ENCODE measurements at places on chromosomes 4 and X.

GRCh38 chr4:8244001-8244757 is 25.4 kb upstream of the HTRA3 start:
- DNase-seq = no peak

- DNase-seq = no peak
These were observed 105.9 kb downstream of the IL1RAPL1 start for GRCh38 chrX:28693101-28693500.

DNA sequence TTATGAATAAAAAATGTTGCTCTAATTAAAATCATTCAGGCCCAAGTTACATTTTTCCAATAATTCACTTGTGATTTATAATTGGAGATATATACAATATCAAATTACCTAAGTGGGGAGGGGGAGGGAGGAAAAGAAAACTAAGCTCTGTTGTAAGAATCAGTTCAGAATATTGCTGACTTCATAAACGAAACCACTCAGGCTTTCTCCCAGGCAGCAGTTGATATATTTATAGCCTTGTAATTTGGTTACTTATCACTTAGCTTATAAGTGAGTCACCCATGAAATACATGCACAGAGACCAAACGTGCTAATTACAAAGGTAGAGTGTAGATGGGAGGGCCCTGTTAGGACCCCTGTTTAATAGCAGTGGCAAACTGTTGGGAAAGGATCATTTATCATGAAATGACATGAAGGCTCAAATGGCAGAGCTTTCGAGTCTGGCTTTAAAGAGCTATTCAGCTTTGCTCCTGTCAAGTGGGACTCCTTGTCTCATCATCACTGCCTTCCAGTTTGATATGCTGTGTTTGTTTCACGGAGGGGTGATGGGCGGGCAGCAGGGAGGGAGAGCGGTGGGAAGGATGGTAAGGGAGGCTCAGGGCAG is 105.6 kb upstream of the PGRMC2 start:
- peak; percentile 82 for DNase-seq

DNA sequence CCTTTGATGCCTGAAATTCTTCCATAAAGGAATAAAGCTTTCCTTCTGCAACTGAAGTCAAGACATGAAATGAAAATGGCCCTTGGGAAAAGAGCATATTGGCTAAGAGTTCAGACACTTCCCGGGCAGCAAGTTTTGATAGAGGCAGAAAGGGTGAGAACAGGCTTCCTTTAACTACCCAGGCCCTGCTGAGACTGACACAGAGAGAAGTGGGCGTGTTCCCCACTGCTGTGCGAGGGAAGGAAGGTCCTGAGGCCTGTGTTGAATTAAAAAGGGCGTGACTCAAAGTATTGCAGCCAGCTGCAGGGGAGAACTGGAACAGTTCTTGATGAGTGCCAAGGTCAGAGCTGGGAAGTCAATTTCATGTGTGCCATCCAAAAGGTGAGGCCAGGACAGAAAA is 33.9 kb upstream of the ADGRG2 start:
- no peak for DNase-seq

GRCh38 chr4:114562176-114562904 is 36.3 kb upstream of the UGT8 start:
- no peak for DNase-seq

GRCh38 chr4:110165382-110166286 is 32.8 kb downstream of the ELOVL6 start:
- DNase-seq = peak; percentile 9

DNA sequence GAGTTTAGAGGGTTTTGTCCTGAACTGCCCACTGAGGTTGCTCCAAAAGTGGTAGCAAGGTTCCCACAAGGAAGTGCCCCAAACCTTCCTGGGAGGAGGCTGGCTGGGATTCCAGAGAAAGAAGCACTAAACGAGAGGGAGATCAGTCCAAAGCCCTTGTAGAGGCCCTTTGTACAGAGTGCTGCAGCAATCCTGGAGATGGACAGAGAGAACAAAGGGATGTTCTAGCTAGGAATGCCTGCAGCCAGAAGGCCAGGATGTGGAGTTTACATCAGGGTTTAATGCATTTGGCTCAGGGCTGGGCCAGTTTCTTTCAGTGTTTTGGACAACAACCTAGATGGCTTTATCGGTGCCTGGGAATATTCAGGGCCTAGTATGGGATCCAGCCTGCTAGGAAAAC is 2155.1 kb upstream of the AGA start:
- DNase-seq = no peak

DNA sequence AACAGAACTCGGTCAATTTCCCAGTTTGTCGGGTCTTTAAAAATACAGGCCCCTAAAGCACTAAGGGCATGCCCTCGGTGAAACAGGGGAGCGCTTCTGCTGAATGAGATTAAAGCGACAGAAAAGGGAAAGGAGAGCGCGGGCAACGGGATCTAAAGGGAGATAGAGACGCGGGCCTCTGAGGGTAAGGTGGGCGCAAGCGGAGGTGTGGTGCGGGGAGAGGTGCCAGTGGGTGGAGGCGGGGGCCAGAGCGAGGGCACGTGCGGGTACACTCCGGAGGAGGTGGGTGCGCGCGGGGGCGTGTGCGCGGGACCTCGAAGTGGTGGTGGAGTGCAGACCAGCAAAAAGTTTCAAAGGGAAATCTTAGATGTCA is 787 bp upstream of the TET2 start:
- DNase-seq = no peak

DNA sequence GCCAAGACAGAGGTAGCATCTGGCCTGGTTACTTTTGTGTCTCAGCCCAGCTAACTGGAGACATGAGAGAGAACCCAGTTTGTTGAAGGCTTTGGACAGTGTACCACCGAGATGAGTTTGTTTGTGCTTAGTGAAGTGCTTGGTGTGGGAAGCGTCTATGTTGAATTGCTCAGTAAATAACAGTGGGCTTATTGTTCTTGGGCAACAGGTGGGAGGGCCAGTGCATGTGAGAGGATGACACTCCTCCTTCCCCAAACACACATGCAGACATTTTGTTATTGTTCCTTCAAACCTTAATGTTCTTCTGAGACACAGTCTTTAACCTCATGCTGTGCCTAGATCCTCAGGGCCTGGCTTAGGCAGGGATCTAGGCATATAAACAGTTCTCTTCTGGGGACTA is 39.7 kb downstream of the MSN start:
- no peak for DNase-seq

DNA sequence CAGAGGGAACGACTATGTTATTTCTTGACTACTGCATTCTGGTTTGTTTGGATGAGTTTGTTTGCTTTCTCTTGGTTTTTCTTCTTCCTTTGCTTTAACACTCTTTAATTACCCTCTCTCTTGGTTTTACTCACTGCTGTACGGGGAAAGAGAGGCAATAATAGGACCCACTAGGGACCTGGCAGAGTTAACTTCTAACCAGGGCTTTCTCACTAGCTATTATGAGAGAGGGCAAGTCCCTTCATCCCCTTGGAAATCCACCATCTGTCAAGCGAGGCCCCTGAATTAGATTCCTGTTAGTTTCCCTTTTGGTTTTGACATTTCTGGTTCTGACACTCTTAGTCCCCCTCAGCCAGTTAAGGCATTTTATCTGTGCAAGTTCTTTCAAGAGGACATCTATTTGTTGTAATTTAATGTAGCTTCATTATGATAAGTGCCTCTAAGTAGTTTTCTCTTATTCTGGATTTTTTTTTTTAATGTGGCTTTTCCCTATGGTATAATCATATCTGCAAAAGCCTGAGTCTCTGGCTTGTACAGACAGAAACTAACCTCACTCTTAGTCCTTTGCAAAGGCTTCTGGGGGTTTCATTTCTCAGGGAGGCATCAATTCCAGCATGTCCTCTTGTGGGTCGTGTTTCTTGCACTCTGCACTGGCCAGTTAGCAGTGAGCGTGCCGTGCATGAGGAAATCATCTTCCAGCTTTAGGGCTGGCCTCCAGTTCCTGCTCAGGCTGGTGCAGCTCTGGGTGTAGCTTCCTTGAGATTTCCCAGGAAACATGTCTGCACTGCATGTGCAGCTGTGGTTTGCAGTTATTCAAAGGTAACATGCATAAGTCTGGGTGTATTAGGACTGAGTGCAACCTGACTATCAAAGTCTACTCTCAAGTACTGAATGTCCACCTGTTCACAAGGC is 221.3 kb downstream of the STIM2 start:
- DNase-seq = no peak

DNA sequence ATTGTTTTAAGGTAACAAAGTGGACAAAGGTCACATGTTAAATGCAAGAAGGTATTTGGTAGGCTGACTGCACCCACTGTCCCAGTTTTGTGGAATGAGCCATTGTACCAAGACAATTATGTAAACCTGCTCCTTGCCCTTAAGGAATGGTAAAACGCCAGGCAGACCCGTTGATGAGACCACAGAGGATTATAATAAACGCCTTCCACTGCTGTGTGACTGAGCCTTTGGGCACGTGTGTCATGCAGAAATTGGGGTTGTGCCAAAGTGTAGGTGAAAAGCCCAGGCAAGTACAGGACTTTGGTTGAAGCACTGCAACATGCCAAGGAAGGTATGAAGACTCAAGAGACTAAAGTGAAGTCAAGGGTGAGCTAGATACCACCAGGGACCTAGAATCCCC is 59.7 kb downstream of the LRRC66 start:
- DNase-seq = no peak

- peak; percentile 23 for DNase-seq
These were observed 190.9 kb upstream of the GATB start for GRCh38 chr4:151951671-151952050.

GRCh38 chrX:80334583-80334982 is 85.7 kb upstream of the TENT5D start:
- no peak for DNase-seq

DNA sequence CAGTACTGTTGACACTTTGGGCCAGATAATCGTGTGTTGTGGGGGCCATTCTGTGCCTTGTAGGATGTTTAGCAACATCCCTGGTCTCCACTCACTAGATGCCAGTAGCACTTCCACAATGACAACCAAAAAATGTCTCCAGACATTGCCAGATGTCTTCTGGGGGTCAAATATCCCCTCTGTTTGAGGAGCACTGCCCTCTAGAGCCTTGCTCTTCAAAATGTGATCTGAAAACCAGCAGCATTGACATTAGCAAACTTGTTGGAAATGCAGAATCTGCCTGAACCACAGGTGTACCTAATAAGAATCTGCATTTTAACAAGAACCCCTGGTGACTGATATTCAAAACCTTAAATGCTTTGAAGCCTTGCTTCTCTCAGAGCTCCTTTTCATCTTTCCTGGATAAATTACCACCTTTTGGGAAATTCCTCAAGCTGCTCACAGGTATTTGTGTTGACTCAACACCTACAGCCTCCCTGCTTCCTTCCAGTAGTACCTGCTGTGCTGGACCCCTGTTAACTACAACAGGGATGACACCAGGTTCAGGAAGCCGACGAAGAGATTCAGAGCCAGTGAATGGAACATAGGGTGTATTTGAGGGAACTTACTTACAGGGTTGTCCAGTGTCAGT is 459.0 kb upstream of the NR3C2 start:
- no peak for DNase-seq

GRCh38 chrX:17814557-17814956 is 46.5 kb downstream of the RAI2 start:
- DNase-seq = no peak

GRCh38 chrX:42739741-42740140 is 38.2 kb downstream of the PPP1R2C start:
- DNase-seq = no peak

DNA sequence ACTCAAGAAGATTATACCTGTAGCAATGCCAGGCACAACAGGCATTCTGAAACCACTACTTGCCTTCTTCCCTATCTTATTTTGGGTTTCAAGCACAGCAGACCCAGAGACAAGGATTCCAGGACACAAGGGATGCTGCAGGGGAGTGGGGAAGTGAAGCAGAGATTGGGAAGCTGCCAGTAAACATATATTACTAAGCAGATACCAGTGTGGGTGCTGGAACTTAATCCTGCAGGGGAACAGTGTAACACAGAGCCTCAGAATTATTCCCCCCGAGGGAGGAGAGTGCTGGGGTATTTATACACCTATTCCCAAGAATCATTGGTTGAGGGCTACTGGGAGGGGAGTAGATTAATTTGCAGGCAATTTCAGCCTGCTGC is 33.3 kb upstream of the MAML3 start:
- DNase-seq = no peak

GRCh38 chr4:33268776-33269175 is 2548.6 kb downstream of the PCDH7 start:
- DNase-seq = no peak

GRCh38 chr4:141610365-141610764 is 26.0 kb upstream of the IL15 start:
- no peak for DNase-seq

DNA sequence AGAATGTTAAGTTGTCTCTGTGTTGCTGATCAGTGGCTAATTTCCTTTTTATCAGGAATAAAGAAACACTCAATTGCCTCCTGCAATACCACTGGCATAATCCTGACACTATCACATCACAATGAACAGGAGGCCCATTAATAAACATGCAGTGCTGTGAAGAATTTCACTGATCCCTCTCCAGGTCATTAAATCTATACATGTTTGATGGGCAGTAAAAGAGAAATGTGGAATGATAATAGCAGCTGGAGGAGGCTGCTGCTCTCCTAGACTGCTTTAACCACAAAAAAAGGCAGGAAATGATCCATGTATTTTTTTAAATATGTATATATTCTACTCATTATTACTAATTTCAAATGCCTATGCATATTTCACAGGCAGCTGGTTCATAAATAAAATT is 202.1 kb downstream of the CENPC start:
- DNase-seq = peak; percentile 3

GRCh38 chrX:11609109-11609508 is 56.6 kb downstream of the ARHGAP6 start:
- DNase-seq = no peak

- DNase-seq = no peak
These were observed 90.1 kb upstream of the MAPK10 start for GRCh38 chr4:86449746-86450588.

DNA sequence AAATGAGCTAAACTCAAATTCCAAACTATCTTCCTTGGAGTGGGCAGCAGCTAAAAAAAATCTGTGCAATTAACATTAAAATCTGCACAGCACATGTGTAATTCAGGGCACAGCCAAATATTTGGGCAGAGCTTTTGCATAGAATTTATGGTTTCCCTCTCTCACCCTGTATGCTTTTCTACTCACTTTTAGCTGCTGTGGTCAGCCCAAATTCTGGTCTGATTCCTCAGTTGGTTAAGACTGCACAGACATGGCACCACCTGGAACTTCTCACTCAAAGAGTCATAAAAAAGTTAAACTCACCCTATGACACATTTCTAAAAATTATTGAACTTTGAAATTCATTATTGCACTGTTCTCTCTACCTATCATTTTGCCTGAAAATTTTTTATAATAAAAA is 4.9 kb upstream of the PLK4 start:
- no peak for DNase-seq

DNA sequence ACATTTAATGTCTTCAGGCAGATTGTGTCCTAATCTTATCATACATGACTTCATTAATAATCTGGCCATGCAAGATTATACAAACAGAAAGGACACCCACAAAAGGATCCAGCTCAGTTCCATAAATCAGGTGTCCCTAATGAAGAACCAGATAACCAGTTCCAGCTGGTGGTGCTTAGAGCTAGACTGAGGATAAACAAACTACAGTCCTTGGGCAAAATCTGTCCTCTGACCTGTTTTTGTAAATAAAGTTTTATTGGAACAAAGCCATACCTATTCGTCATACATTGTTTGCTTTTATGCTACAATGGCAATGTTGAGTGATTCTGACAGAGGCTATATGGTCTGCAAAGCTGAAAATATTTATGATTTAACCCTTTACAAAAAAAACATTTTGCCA is 199.5 kb downstream of the MID1IP1 start:
- no peak for DNase-seq

GRCh38 chrX:73262991-73263390 is 48.3 kb upstream of the NAP1L2 start:
- no peak for DNase-seq

Measured in NCI-H1417 (cell line).